ENCODE measurements at places on chromosomes 1 and 21. TPM values are rescaled to one million over a fixed set of nuclear protein-coding genes. Genes with fewer than 3 reads are reported as not detected.

The HEYL gene
- total RNA-seq, result 3.5 TPM

The C1orf87 gene
- not detected for total RNA-seq

The TLCD4 gene
- 11.6 TPM for total RNA-seq

The ELAVL4 gene
- total RNA-seq, result not detected

The FAM110D gene
- total RNA-seq, result 0.03 TPM

The PDPN gene
- total RNA-seq, result not detected

All from A549 treated with DMSO at 1 μM for 4 hours (cell line).